Small intestine (tissue), 16 donors: ENCODE measurements at places on chromosomes 3 and 15.

GRCh38 chr3:13020159-13020750 lies 53.0 kb downstream of the IQSEC1 start:
- DNase-seq, result no peak

GRCh38 chr3:146033950-146034349 lies 127.0 kb downstream of the PLOD2 start:
- DNase-seq, result no peak

- DNase-seq, result no peak
These were observed 437.3 kb downstream of the TBL1XR1 start for GRCh38 chr3:176759815-176760506.

DNA sequence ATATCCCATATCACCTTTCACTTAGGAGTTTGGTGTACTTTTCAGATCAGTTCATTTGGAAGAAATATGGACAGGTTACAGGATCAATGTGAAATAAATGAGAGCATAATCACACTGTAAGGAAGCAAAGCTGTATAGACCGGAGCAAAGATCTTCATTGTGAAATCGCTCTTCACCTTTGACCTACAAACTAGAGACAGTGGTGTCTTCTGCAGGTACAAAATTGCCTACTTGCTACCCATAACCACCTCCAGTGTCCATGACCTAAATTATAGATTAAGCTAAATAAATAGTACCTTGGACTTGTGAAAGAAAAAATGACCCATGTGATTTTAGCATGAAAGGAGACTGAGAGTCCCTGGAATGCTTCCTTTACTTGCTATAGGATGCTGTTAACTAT lies 379.5 kb upstream of the SUCLG2 start:
- DNase-seq, result peak; percentile 43

DNA sequence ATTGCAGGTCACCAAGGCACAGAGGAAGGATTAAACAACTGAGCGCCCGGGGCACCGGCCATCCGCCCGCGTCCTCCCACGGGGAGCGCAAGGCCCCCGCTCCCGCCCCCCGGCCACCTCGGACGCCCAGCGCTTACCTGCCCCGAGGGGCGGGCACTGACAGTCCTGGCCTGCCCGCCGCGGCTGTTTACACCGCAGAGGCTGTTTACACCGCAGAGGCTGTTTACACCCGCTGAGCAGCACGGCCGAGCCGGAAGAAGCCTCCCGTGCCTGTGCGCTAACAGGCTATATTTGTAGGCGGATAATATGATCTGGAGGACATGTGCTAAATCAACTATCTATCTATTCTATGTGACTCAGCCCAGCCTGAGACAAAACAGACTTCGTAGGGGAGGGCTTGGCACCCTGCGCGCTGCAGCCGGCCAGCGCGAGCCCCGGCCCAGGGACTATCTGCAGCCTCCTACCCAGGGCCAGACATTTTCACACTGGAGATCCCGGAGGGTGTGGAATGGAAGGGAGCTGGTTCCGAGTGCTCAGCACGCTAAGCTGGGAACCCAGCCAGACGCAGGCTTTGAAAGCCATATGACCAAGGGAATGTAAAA lies at the start of gene LRRC2:
TSS of gene LRRC2 (minus strand) at position 263 of the 602 bp plus-strand sequence. CDS start 14,711 bp downstream, outside the sequence.
- DNase-seq, result peak; percentile 56

- peak; percentile 46 for DNase-seq
These were observed 7.1 kb downstream of the SCAMP2 start for GRCh38 chr15:74866090-74866489.

- DNase-seq, result no peak
These were observed 151.7 kb downstream of the FBN1 start for GRCh38 chr15:48493763-48494225.
